EH (cell line): ENCODE measurements at places on chromosomes 1 and 21.

DNA sequence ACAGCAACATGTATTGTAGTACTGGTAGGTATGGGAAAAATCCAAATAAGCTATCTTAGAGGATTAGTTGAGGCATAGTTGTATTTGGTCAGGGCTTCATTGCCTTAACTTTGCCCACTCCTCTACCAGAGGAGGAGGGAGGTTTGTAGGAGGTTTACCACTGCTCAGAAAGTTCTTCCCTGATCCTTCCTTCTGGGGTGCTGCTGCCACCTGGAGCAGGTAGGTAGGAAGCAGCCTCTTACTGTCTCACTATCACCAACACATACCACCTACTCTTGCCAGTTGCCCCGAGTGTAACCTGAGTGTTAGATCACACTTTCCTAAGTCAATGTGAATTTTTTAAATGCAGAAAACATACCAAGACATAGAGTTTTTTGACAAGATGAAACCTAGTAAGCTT is 24.1 kb upstream of the ZSWIM5 start:
- no peak for DNase-seq

- DNase-seq: no peak
These were observed 13.4 kb downstream of the ADORA1 start for GRCh38 chr1:203140743-203141520.

GRCh38 chr21:36288651-36289243 is 31.2 kb upstream of the MORC3 start:
- DNase-seq: no peak

- no peak for DNase-seq
These were observed 3.4 kb downstream of the FOXO6 start for GRCh38 chr1:41364442-41365319.

DNA sequence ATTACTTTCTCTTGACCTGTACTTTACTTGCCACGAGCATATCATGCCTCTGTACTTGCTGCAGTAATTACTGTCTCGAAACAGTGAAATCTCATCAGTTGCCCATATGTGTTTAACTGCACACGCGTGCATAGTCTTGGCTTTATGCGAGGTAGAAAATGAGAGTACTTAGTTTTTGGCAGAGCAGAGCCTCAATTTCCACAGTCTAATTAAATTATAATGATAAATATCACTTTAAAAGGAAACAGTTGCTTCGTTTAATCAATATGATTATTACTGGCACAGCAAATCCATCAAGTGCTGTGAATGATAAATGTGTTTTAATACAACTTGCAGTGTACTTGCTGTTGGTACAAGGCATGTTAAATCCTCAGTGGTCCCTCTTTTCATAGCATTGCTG is 47.6 kb downstream of the ADARB1 start:
- DNase-seq: no peak

DNA sequence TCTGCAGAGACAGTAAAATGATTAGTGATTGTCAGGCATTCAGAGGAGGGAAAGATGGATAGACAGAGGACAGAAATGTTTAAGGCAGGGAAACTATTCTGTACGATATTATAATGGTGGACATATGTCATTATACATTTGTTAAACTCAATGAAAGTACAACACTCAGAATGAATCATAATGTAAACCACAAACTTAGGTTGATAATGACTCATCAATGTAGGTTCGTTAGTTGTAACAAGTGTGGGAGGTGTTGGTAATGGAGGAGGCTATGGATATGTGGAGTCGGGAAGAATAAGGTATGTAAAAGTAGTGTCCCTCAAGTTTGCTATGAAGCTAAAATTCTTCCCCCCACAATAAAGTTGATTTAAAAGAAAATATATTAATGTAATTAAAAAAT is 455.0 kb downstream of the BRINP3 start:
- DNase-seq: no peak

DNA sequence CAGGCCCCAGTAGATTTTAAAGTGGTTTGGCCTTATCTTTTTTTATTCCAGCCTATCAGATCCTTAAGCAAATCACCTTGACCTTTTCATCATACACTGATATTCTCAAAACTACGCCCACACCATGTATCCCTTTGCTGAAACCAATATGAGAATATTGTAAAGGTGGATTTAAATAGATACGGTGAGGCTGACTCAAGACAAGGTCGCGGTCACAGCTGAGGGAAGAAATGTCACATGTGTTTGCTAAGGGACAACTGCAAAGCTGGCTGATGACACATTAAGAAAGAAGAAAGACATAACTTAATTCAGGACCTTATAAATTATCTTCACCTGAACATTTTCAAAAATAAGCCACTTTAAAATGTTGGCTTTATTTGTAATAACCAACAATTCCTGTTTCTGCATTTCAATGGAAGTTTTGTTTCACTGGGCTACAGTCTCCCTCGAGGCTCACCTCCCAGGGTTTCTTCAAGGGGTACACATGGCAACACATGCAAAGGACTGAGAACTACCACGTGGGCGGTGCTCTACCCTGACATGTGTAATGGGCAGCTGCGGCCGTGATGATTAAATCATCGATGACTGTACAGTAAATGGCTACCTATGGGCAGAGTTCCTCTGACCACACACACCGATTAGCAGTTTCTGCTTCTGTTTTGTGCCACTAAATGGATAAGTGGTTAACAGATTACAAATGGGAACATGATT is 189.5 kb downstream of the SIPA1L2 start:
- DNase-seq: no peak

DNA sequence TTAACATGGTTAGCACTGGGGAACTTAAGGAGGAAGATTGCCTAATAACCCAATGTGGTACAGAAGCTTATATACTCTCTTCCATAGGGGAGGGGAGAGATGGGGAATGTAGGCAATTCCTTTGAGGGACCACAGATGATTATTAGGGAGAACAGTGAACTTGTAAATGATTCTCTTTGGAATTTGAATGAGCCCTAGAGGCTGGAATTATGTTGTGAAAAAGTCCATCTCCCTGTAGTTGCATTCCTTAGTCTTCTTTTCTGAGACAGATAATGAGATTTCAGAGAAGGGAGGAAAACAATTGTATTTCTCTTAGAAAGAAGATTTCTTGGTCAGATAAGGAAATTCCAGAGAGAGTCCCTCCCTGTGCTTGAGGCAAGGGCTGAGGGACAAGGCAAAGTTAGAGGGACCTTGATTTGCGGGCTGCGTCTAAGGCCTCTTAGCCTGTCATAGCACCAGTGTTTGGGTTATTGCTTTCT is 89.0 kb upstream of the HMCN1 start:
- peak; percentile 95 for DNase-seq

GRCh38 chr1:214454569-214455396 is 96.6 kb downstream of the PTPN14 start:
- peak; percentile 84 for DNase-seq

GRCh38 chr21:45266518-45267389 is 20.9 kb downstream of the POFUT2 start:
- DNase-seq: peak; percentile 46

DNA sequence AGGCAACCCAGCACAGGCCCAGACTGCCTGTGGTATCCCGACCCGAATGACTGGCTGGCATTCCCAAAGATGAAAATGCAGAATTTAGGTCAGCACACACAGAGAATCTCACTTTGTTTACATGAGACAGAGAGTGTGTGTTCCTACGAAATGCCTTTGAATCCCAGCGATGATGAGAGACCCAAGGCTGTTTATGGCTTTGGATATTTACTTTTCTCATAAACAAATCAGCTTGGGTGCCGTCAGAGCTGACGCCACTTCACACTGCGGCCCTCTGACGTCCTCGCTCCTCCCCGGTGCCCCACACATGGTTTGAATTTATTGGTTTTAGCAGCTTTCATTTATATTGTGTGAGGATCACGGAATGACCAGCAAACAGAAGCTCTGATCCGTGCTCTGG is 18.7 kb downstream of the TRABD2B start:
- DNase-seq: peak; percentile 7

DNA sequence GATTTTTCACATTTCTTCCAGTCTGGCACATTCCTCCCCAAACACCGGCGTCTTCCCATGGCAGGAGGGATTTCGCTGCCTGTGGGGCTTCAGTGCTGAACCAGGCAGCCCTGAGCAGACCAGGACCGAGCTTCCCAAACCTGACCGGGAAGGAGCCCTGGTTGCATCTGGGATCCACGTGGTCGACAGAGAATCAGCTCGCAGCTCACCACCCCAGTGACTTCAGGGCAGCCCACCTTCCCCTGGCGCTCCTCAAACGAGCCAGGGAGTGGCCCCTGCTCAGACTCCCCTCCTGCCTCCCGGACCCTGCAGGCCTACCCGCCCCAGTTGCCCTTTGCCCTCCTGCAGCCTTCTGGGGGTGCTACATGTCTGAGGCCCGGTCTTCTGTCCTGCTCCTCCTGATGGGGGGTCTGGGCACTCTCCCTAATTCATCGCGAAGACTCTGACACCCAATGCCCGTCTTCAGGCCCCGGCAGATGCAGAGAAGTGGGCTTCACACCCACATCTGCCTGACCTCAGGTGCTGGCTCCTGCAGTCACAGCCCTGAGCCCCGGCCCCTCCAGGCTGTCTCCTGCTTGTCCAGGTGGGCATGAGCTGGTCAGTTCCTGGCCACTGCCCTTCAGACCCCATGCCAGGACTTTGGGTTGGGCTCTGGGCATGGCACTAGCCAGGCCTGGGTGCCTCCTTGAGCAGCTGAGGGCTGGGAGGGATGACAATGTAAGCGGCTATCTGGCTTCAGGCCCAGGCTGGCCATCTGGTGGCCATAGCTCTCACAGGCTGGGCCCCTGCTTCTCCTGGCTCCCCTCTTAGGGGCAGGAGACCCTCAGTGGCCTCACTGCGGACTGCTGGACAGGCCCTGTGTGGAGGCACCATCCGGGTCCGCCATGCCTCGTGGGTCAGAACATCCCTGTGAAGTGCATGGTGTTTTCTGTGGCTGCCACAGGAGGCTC is 26.1 kb upstream of the PRSS38 start:
- DNase-seq: peak; percentile 48

GRCh38 chr21:42377211-42377950 is 11.0 kb upstream of the TFF1 start:
- DNase-seq: no peak

DNA sequence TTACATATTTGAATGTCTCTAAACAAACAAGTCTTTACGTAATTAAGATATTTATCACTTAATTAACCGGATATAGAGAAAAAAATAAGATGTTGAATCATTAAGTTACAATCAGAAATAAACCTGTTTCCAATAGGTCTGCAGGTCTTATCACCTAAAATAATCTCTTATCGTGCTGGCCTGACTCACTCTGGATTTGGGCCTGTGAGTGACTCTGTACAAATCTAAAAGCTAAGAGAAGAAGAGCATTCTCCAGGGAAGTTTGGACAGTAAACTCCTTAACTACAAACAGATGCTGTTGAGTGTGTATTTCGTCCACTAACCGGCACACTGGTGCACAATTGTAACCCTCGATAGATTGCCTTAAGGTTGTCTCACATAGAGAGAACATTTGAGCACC is 25.3 kb downstream of the CEP104 start:
- DNase-seq: peak; percentile 81

DNA sequence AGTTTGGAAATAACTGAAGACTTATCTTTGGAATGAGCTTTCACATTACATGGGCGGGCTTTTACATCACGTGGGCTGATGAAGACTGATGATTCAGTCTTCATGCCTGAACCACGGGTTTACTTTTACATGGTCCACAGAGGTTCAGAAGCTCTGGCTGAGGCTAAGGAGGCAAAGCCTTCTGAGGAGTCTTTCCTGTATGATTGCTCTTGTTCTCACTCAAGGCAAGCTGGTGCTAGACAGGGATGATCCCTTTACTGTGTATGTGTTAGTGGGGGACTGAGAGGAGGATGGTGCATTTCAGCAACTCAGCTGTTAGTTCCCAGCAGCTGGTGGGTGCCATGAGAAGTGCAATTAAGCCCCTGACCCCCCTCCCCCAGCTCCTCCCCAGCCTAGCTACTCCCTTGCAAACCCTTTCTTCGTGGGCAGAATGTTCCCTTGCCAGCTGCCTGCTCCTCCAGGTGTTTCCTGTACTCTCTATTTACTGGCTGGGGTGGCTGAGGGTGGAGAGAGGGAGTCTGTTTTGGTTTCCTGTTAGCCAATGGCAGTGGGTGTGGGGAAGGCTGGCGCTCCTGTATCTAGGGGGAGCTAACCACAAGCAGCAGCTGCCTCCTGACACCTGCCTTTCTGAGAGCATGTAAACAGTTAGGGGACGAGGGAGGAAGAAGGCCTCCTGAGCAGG is 15.4 kb downstream of the BTG2 start:
- DNase-seq: peak; percentile 61

DNA sequence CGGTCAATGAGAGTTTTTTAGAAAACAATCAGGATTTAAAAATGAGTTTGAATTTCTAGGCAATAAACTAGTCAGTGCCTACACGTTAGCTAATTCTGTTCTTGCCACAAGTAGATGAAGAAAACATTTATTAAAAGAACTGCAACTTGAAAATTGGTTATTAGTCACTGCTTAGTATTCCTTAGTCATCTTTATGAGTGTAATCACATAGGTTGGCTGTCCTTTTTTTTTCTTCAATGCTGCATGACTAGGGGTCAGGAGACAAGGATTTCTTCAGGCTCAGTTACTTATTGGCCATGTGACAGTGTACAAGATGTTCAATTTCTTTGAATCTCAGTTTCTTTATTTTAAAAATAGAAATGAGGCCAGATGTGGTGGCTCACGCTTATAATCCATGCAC is 17.1 kb downstream of the SOAT1 start:
- DNase-seq: peak; percentile 81

DNA sequence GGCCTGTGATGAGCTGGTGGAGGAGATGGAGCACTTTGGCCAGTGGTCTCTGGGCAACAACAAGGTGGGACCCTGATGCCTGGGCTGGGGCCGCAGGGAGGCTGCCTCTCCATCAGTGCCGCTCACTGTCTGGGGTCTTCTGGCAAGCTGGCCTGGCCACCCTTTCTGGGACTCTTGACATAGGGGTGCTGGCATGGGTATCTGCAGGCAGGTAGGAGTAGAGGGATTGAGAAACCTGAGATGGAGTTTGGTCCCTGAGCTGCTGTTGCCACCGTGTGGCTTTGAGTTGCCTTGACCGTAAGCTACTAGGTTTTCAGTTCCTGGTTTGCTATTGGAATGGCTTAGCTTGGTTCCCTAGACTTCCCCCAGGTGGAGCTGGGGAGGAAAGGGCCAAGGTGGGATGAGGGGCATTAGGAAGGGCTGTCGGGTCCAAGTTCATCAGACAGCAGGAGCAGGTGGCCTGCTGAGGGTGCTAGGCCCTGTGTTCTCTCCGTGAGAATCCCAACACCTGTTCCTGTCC is 13.2 kb upstream of the MFN2 start:
- DNase-seq: peak; percentile 38

DNA sequence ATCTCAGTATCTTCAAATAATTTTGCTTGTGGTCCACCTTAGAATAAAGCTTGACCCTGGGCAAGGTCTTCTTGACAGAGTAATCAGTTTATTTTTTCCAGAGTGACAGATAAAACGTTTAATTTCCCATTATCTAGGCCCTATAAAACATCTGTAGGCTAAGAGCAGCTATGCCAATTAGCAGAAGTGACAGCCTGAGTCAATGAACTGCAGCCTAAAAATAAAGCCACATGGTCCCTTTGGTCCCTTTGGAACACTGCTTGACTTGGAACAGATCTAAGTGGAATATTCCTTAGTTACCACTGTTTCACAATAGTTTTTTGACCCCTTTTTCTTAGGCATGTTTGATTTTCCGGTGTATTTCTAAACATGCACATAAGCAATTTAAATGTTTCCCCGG is 6.3 kb upstream of the RGS13 start:
- no peak for DNase-seq

- peak; percentile 91 for DNase-seq
These were observed 42.4 kb upstream of the FMO2 start for GRCh38 chr1:171142416-171143385.
